Stimulated activated CD4-positive, alpha-beta T cell treated with anti-CD3 and anti-CD28 coated beads, Interleukin-2, amount 100 ng/mL, for 24 hours (primary cell): ENCODE measurements at places on chromosomes 12 and 14.

- no peak for DNase-seq
Observed at GRCh38 chr12:52910248-52910883, 5.5 kb upstream of the KRT8 start.

GRCh38 chr14:100871234-100872186, 32.0 kb downstream of the RTL1 start:
- DNase-seq = no peak

DNA sequence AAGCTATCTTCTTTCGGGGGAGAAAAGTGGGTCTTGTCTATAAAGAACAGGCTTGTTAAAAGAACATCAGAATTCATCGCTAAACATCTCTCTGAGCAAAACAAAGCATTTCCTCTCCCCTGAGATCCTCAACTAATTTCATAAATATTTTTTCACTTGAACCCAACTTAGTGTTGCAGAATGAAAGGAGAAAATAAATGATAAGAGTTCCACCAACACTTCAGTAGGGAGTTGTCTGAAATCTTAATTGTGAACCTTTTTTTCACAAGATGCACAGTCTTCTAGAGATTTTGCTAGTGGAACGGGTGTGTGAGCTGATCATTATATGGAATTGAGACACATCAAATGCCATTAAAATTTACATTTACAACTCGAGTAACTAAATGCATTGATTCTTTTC, 1.3 kb upstream of the DAAM1 start:
- DNase-seq = no peak

GRCh38 chr14:75476274-75476995, 45.8 kb upstream of the BATF start:
- DNase-seq = no peak

DNA sequence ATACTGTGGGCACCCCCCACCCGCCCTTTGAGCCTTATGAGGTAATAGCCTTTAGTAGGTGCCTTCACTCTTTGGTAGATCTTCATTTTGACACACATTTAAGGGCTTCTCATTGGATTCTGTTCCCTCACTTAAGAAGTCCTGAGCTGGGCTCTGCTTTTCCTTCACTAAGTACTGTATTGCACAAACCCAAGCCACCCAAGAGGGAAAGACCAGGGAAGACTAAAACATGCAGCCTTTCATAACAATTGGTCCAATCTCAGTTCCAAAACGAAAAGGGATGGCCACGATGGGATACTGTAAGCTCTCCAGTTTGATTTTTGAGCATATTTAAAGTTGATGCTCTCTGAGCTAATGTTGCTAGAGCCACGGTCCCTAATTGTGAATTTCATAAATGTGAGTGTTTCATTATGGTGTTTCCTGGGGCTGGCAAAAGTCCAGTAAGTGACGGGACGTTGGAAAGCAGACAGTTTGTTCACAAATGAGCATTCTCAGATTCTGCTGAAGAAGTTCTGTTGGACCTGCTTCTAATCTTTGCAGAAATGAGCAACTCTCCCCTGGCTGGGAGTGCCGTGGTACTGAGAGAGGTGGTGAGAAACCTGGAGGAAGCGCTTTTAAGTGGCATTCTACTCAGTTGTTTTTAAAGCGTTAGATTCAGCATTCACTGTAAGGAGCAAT, 9.4 kb downstream of the SSPN start:
- DNase-seq = no peak

DNA sequence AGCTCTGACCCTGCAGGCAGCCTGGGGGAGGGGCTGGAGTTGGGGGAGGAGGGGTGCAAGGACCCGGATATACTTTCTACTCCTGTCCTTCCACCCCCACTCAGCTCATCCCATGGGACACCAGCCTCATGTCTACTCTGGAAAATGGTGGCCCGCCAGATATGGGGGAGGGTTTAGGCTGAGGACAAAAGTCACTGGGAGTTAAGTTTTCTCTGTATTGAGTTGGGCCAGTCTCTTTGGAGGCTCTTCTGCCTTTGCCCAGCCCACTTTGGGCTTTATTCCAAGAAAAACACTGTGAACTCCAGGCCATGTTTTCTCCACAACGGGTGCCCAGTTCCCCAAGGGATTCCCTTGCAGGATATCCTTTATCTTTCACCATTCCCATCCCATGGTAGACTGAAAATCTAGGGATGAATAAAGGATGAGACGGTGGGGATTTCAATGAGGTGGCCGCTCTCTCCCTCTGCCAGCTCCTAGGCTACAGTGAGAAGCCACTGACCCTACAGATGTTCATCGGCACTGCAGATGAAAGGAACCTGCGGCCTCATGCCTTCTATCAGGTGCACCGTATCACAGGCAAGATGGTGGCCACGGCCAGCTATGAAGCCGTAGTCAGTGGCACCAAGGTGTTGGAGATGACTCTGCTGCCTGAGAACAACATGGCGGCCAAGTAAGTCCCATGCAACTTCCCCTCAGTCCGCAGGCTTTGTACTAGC, 4.9 kb downstream of the NFATC4 start:
- DNase-seq = no peak
